Epithelial cell of esophagus (primary cell): ENCODE measurements at places on chromosomes 1 and 21.
A peak's percentile ranks its signal among the peaks of the same experiment; 100 is the strongest.

- no peak for DNase-seq
Observed at GRCh38 chr1:155645648-155646047, 35.6 kb downstream of the MSTO1 start.

- peak; percentile 78 for DNase-seq
Observed at GRCh38 chr21:34844013-34844923, 175.5 kb downstream of the CLIC6 start.

DNA sequence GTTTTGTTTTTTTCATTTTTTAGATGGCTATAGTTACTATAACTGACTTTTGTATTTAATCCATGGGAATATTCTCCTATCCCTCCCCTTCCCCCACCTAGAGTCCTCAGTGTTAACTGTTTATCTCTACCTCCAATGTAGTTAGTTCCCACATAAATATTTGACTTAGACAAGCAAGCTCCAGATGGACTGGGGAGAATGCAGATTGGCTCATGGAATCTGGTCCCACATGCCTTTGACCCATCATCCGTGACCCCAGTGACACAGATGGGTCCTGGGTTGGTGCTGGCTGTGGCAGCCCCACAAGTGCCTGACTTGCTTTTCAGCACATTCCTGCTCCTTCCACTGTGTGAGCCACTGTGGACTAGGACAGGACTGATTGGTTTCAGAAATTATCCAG is 41.8 kb downstream of the ATP2B4 start:
- DNase-seq, result no peak

DNA sequence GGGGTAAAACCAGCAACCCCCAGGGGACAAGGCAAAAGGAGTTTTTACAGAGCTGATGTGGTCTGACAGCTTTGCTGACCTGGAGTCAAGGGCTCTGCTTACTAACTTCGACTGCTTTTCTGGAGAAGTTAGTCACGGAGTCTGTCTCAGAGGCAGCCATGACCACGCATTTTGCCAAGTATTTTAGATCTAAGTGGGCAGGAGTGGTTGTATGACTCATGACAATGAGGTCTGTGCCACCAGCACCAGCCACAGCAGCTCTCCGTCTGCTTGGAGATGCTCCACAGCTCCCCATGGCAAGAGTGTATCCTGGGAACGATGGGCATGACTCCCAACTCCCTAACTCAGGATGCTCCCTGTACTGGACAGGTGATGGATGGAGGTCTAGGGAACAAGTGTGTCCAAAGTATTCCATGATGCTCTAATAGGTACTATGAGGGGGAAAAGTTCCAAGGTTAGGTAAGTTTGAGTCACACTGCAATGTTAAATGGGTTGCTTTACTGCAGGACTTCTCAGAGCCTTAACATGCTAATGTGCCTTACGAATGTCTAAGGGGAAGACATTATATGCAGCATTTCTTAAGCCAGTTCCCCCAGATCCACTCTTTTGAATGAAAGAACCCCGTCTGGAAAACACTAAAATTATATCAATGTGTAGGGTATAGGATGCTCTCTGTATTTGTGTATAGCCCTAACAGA is 359.0 kb downstream of the HHAT start:
- DNase-seq, result no peak

DNA sequence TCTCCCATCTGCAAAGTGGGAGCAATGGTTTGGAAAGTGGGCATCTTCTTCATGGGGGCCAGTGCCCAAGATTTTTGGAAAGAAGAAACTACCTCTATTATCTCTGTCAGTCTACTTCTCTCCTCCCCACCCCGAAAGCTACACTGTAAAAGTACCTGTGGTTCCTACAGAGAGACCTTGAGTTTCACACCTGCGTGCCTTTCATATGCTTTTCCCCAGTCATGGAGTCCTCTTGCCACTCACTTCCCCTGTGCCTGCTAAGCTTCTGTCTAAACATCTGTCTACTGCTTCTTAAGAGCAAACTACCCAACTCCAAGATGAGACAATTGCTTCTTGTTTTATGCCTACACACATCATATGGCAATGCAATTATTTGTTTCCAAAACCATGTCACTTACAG is 190.9 kb upstream of the L1TD1 start:
- DNase-seq, result no peak

DNA sequence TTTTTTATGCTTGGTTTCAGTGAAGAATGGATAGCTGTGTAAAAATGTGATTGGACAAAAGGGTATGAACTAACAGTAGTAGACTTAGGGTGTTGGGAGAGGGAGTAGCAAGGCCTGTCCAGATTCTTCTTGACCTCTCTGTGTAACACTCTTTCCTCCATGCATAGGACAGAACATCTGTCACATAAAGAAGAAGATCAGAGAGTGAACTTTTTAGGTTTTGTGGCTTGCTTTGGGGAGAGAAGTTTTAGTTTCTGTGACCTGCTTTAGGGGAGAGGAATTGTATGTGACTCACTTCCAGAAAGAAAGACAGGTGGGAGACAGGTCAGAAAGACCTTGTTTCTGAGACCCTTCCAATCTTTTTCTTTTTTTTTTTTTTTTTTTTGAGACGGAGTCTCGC is 27.3 kb upstream of the LRRC52 start:
- no peak for DNase-seq

DNA sequence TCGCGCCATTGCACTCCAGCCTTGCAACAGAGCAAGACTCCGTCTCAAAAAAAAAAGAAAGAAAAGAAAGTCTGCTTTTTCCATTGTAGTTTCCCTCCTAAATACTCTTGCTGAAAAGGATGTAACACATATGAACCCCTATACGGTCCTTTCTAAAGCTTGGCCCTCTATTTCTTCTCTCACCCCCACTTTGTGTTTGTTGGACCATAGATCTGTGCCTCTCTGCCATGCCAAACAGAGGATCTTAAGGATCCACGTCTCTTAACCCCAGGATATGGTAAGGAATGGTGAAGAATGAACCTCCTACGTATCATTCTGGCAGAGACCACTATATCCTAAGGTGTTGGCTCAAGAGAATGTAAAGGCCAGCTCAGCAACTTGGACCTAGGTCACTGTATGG is 18.7 kb upstream of the LAX1 start:
- no peak for DNase-seq

DNA sequence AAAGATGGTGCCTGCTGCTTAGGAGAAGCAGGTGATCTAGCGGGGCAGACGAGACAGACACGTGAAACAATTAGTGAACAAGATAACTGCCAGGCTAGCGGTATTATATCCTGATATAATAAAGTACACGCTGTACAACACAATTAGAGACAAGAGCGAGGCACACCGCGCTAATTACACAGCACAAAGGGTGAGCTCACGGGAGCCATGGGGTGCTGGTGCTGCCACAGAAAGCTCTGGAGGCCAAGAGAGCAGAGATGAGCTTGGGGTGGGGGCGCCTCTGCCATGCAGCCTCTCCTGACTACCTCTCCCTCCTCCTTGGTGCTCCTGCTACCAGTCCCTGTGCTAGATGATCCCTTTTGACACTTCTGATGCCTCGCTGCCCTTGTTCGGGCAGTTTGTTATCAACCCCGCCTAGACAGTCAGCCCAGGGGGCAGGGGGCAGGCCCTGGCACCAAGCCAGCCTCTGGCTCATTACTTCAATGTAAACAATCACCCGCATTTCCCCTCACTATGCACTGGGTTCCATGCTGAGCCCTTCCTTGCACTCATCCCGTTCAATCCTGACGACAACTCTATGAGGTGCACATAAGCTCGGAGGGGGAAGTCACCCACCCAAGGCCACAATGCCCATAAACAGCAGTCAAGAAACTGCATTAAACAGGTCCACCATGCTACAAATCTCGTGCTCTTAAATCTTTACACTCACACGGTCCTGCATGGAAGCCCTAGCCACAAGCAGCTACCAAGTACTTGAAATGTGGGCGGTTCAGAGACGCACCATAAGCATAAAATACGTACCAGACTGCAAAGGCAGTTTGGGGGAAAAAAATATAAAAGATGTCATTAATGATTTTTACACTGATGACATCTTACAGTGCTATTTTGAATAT is 103.0 kb downstream of the SSBP3 start:
- DNase-seq, result no peak

GRCh38 chr1:12163210-12163609 is 3.6 kb upstream of the TNFRSF1B start:
- DNase-seq, result no peak
